ENCODE measurements at places on chromosomes 12 and 14.

GRCh38 chr12:112239020-112239419 lies 113.7 kb downstream of the TRAFD1 start:
- no peak for DNase-seq

- no peak for DNase-seq
Observed at GRCh38 chr14:31752867-31753661, 191.9 kb downstream of the NUBPL start.

DNA sequence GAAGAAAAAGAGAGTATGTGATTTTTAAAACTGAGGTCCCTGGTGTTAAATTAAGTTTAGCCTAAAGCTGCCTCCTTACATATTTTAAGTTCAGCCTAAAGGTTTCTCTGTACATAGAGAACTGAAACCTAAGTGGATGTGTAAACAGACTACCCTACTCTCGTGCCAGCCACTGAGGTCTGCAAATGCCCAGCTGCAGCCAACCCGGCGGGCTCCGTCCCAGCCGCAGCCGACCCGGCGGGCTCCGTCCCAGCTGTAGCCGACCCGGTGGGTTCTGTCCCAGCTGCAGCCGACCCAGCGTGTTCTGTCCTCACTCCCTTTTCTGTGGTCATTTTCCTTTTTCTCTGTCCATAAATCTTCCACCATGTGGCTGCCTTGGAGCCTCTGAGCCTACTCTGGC lies 97.2 kb upstream of the SFSWAP start:
- no peak for DNase-seq

GRCh38 chr12:121516437-121517011 lies 64.3 kb downstream of the KDM2B start:
- DNase-seq = no peak

- no peak for DNase-seq
Observed at GRCh38 chr12:26331960-26332359, 136.6 kb downstream of the SSPN start.

GRCh38 chr12:80946591-80946990 lies 8.9 kb upstream of the LIN7A start:
- no peak for DNase-seq

DNA sequence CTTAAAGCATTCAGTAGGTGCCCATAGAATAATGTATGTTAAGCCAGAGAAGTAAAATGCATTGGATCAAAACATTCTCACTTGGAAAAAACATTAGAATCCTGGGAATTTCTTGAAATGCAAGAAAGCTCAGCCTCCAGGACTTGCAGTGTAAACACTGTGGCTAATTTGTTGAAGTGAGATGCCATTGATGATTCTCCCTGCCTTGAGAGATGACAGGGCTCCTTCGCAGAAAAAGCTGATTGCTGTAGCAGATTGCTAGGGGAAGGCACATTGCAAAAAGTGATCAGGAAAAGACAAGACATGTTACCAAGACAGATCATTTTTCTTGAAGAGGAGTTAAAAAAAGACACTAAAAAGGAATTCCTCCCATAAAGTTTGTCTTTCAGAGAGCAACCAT lies 204.2 kb upstream of the HMGA2 start:
- no peak for DNase-seq

DNA sequence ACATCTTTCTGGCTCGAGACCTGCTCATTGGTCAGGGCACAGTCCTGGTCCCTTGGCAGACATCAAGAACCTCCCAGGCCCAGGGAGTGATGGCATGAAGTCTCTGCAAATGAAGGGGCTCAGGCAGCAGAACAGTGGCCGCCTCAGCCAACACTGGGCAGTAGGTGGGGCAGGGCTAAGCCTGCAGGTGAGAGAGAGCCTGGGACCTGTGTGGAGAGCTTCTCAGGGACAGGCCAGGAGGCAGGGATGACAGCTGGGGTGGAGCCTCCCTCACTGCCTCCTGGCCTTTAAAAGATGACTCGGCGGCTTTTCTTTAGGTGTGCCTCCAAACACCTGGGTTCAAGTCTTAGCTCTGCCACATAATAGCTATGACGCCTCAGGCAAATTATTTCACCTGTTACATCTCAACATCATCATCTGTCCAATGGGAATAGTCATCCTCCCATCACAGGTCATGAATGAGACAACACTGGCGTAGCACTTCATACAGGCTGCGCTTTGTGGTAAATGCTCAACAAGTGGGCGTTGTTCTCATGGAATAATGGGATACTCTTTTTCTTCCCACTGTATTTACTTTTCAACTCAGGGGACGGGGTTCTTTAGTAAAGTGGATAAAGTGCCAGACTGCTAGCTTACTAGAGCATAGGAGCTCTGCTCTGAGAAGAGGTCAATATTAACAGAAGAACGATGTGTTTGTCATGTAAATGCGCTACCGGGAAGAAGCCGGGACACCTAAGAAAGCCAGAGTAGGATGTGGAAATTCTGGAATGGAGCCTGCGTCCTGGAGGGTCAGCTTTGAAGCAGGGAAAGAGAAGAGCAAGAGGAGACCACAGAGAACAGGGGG lies 277.4 kb downstream of the FOXN3 start:
- DNase-seq = no peak

DNA sequence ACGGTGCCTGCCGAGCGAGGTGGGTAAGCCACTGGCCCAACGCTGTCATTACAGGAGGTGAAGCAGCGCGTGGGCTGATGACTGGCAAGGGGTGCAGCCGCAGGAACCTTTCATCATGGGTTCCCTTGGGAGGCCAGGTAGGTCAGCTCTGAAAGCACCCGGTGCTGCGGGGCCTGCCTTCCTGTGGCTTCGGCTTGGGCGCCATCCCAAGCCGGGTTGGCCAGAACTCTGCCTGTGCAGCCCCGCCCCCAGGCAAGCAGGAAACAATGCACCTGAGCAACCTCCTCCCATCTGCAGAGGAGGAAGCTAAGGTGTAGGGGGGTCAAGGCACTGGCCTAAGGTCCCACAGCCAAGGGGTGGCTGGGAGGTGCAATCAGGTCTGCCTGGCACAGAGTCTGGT lies 20.0 kb upstream of the HHIPL1 start:
- DNase-seq = no peak

DNA sequence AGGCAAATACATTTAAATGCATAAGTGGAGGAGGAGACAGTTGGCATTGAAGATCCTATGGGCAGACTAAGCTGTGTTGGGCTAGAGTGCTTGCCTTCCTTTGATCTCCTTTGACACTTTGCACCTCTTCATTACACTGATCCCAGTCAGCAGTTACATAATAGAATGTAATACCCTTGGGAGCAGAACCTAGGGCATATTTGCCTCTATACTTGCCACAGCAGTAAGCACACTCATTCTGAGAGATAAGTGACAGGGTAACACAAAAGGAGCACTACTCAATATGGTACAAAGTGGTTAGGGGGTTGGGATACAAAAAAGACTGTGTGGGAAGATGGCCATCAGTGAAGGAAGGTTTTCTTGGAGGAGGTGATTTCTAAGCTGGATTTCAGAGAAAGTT lies 9.0 kb downstream of the MARS1 start:
- no peak for DNase-seq

DNA sequence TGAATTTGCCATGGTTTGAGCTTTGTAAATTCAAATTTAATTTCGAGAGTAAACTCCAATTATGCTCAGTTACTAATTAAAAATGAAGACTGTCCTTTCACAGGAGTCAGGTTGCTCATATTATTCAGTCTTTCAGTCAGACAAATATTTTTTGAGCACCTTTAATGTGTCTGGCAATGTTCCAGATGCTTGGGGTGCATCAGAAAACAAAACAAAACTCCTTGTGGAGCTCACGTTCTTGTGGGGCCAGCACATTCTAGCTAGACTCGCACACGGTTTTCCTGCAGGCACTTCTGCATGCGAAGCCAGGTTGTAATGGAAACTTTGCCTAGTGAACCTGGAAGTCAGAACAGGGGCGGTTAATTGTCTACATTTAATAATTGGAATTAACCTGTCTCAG lies 64.0 kb upstream of the ATF1 start:
- no peak for DNase-seq

Measured in tongue (tissue), 3 donors.